ENCODE measurements at places on chromosomes 5 and 9.

- DNase-seq: no peak
These were observed 86.9 kb upstream of the TTC23L start for GRCh38 chr5:34751807-34752736.

- DNase-seq: no peak
These were observed 92.2 kb downstream of the APBA1 start for GRCh38 chr9:69579760-69580581.

DNA sequence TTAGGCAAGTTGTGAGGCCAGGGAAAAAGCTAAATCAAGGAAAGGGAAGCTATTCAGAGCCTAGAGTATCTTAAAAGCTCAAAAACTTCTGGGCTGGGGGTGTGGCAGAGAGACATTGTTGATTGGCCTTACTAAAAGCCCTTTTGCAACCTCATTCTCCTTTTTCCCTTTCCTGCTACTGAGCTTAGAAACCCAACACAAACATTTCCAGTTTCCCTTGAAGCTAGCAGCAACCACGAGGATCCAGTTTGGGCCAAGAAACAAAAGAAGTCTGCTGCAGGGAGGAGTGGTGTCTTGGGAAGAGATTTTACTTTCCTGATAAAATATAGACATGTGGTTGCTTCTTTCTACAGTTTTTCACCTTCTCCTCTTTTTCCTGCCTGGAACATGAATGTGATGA lies 135.5 kb upstream of the KLF9 start:
- no peak for DNase-seq

DNA sequence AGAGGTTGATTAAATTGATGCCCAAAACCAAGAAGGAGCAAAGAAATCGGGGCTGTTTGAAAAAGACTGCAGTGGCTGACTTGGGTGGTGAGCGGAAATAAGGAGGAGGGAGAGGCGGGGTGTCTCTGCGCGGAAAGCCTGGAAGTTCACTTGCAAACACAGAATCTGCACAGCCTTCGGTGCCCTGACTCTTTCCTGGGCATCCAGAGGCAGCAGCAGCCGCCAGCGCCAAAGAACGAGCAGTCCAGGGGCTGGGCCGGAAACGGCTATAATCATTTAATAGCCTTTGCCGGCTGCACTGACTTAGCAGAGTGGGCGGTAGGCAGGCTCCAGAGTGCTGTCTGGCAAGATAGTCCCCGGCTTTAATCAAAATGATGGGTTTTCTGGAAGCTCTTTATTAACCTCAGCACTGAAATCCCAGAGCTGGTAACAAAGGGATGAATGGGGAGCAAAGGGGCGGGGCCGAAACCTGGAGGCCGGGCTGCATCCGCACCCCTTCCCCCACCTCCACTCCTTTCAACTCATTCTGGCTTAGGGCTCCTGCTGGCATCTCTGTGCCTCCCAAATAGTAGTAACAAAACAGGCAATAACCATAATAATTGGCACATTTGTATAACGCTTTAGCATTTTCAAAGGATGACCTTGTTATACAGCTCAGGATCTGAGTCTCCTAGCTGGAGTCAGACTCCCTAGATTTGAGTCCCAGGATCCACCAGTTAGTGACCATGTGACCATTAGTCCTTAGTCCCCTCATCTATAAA lies 35.7 kb downstream of the PCDHAC2 start:
- no peak for DNase-seq

All from hippocampal formation (tissue), 2 donors.